ENCODE measurements at places on chromosomes 12 and 14.

- no peak overlapping the region for H3K4me3 ChIP-seq
- peaks cover 28% of the 10 kb centered on the region for H3K4me1 ChIP-seq
- peak overlapping the region; percentile 92 for H3K27ac ChIP-seq
- H3K27me3 ChIP-seq, result no peaks in the 10 kb centered on the region
Measured at GRCh38 chr14:95182379-95182778, 25.1 kb upstream of the DICER1 start.

- H3K4me3 ChIP-seq, result no peak overlapping the region
- H3K4me1 ChIP-seq, result peaks cover 55% of the 10 kb centered on the region
- H3K36me3 ChIP-seq, result peaks cover 67% of the 10 kb centered on the region
- no peak for DNase-seq
- no peaks in the 10 kb centered on the region for H3K27me3 ChIP-seq
Measured at GRCh38 chr12:48678551-48679185, 3.4 kb downstream of the KANSL2 start.

GRCh38 chr14:89309670-89310177 lies 107.3 kb downstream of the FOXN3 start:
- H3K4me3 ChIP-seq, result no peak overlapping the region
- H3K27me3 ChIP-seq, result no peaks in the 10 kb centered on the region
- peaks cover 12% of the 10 kb centered on the region for H3K4me1 ChIP-seq
- H3K36me3 ChIP-seq, result no peaks in the 10 kb centered on the region
- no peak overlapping the region for H3K27ac ChIP-seq

GRCh38 chr14:68690089-68690958 lies 102.5 kb downstream of the ZFP36L1 start:
- no peaks in the 10 kb centered on the region for H3K27me3 ChIP-seq
- peaks cover 83% of the 10 kb centered on the region for H3K4me1 ChIP-seq
- no peaks in the 10 kb centered on the region for H3K36me3 ChIP-seq

- DNase-seq, result no peak
- no peaks in the 10 kb centered on the region for H3K4me1 ChIP-seq
- H3K4me3 ChIP-seq, result no peak overlapping the region
- no peak overlapping the region for H3K27ac ChIP-seq
- no peaks in the 10 kb centered on the region for H3K36me3 ChIP-seq
Measured at GRCh38 chr12:43872396-43872795, 36.5 kb downstream of the TMEM117 start.

- H3K4me1 ChIP-seq, result no peaks in the 10 kb centered on the region
- no peaks in the 10 kb centered on the region for H3K36me3 ChIP-seq
- H3K27me3 ChIP-seq, result no peaks in the 10 kb centered on the region
- no peak for DNase-seq
Measured at GRCh38 chr12:90543374-90543773, 411.6 kb downstream of the CCER1 start.
